ENCODE measurements at places on chromosomes 12 and 14. TPM values are rescaled to one million over a fixed set of nuclear protein-coding genes. Genes with fewer than 3 reads are reported as not detected.

SMCO3 gene
- total RNA-seq, result under 0.01 TPM

PWP1 gene
- total RNA-seq, result 69.8 TPM

FAM186B gene
- 0.72 TPM for total RNA-seq

FIGNL2 gene
- total RNA-seq, result 0.29 TPM

CCDC196 gene
- not detected for total RNA-seq

ANKRD9 gene
- total RNA-seq, result 15.6 TPM

PGF gene
- total RNA-seq, result 24.5 TPM

NEUROD4 gene
- not detected for total RNA-seq

TEX52 gene
- not detected for total RNA-seq

SLC8B1 gene
- 19.5 TPM for total RNA-seq

POLE2 gene
- 4.4 TPM for total RNA-seq

HECTD4 gene
- total RNA-seq, result 29.0 TPM

CCDC177 gene
- not detected for total RNA-seq

GLIPR1L2 gene
- total RNA-seq, result 0.36 TPM

ART4 gene
- not detected for total RNA-seq

TAS2R42 gene
- total RNA-seq, result not detected

MDGA2 gene
- total RNA-seq, result not detected

LAG3 gene
- not detected for total RNA-seq

CCND2 gene
- total RNA-seq, result 2.5 TPM

PAPLN gene
- total RNA-seq, result 5.3 TPM

SLC2A3 gene
- total RNA-seq, result 143 TPM

AP1G2 gene
- 10.9 TPM for total RNA-seq

NFATC4 gene
- 101 TPM for total RNA-seq

TBK1 gene
- total RNA-seq, result 36.2 TPM

SYNE3 gene
- 23.9 TPM for total RNA-seq

Measured in osteoblast (primary cell).